ENCODE measurements at places on chromosomes 4 and X. TPM values are rescaled to one million over a fixed set of nuclear protein-coding genes. Genes with fewer than 3 reads are reported as not detected.

Gene CT45A1
- polyA plus RNA-seq, result not detected

Gene GPR143
- 17.7 TPM for polyA plus RNA-seq

Gene FGFBP2
- not detected for polyA plus RNA-seq

Gene CABS1
- polyA plus RNA-seq, result not detected

Data from endothelial cell of umbilical vein (primary cell).